ENCODE measurements at places on chromosomes 6 and 20. TPM values are rescaled to one million over a fixed set of nuclear protein-coding genes. Genes with fewer than 3 reads are reported as not detected.

DNA sequence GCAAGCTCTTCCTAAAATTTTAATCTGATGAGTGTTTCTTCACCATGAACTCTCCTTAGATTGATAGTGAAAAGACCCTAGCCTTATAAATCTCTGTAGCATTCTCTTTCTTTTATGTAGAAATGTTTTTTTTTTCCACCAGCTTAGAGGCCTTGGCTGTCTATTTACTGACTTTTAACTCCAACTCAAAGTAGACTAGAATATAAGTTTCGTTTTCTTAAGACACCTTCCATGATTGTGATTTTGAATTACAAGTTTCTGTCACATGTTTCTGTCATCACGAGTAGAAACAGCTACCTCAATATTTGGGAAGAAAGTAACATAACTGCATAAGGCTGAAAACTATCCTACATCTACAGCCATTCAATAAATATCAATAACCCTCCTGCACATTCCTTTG, 17.8 kb downstream of the ADGRF4 start:
- no peak for DNase-seq
- H3K4me3 ChIP-seq: no peak overlapping the region
- H3K27me3 ChIP-seq: no peaks in the 10 kb centered on the region
- H3K4me1 ChIP-seq: peaks cover 19% of the 10 kb centered on the region
- no peak overlapping the region for H3K27ac ChIP-seq
- H3K36me3 ChIP-seq: peaks cover 7% of the 10 kb centered on the region

GRCh38 chr6:15662326-15663129, at the start of gene DTNBP1:
Gene DTNBP1 (minus strand): TSS chr6:15663028. CDS start chr6:15662869, 159 bp downstream.
- peaks cover 23% of the 10 kb centered on the region for H3K36me3 ChIP-seq
- peaks cover 10% of the 10 kb centered on the region for H3K4me1 ChIP-seq
- H3K27me3 ChIP-seq: peaks cover 21% of the 10 kb centered on the region
- no peak within 1 kb of the TSS for H3K27ac ChIP-seq

GRCh38 chr20:47711046-47711752, 74.1 kb downstream of the SULF2 start:
- H3K4me1 ChIP-seq: peaks cover 20% of the 10 kb centered on the region
- peak; percentile 78 for DNase-seq
- no peaks in the 10 kb centered on the region for H3K27me3 ChIP-seq
- H3K36me3 ChIP-seq: peaks cover 5% of the 10 kb centered on the region
- peak overlapping the region; percentile 36 for H3K4me3 ChIP-seq

DNA sequence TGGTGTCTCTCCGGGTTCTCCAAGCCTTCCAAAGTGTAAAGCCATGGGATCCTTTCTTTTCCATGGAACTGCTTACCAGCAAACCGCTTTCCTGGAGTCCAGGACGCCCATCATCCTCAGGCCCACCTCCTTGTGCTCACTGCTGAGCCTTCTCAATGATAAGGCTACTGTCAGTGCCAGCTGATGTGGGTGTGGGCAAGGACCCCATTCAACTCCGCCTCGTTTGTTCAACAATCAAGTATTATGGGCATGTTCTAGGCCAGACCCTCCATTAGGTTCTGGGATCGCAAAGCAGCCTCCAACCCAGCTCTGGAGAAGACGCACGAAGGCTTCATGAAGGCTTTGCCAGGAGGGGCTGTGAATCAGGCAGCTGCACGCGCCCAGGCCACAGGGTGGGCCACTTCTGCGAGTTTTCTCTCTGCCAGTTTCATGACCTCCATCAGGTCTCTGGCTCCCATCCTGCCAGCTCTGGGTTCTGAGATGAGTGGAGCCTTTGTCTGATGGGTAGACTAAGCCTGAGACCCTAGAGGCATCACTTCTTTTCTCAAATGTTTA, 177.1 kb downstream of the MRPL14 start:
- no peak overlapping the region for H3K4me3 ChIP-seq
- no peak overlapping the region for H3K27ac ChIP-seq
- peaks cover 32% of the 10 kb centered on the region for H3K4me1 ChIP-seq
- H3K36me3 ChIP-seq: no peaks in the 10 kb centered on the region

Gene TSBP1
- not detected for total RNA-seq

Gene PACRG
- total RNA-seq: not detected

Gene DYNLT2
- total RNA-seq: 2.7 TPM

Gene SPATS1
- not detected for total RNA-seq

Gene SHLD1
- 1.9 TPM for total RNA-seq

Gene MUCL3
- 0.07 TPM for total RNA-seq

Gene BPIFB4
- not detected for total RNA-seq
